ENCODE measurements at places on chromosomes 1 and 21.

DNA sequence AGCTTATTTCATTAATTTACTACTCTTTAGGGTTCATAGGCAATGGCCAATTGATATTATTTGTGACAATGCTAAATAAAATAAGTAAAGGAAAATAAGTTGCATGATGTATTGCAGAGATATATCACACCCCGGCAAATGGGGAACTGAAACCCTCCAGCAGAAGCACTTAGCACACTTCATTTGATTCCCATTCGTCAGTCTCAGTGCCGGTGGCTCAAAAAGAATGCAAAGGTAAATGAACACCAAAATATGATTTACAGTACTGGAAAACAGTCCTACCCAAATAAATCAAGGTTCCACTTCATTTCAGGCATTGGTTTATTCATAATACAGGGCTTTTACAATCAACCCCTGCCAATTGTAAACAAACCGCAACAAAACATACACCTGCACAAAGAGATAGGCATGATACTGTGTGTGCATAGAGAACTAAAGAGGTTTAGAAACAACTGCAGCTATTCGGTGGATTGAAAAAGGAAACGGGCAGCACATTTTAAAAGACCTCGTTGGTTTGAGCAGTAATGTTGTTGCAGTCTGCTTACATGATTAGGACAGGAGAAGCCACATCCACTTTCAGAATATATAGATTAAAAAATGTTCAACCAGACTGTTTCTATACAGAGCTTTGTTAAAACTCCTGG is 1019.2 kb downstream of the TTLL7 start:
- peak; percentile 14 for DNase-seq

DNA sequence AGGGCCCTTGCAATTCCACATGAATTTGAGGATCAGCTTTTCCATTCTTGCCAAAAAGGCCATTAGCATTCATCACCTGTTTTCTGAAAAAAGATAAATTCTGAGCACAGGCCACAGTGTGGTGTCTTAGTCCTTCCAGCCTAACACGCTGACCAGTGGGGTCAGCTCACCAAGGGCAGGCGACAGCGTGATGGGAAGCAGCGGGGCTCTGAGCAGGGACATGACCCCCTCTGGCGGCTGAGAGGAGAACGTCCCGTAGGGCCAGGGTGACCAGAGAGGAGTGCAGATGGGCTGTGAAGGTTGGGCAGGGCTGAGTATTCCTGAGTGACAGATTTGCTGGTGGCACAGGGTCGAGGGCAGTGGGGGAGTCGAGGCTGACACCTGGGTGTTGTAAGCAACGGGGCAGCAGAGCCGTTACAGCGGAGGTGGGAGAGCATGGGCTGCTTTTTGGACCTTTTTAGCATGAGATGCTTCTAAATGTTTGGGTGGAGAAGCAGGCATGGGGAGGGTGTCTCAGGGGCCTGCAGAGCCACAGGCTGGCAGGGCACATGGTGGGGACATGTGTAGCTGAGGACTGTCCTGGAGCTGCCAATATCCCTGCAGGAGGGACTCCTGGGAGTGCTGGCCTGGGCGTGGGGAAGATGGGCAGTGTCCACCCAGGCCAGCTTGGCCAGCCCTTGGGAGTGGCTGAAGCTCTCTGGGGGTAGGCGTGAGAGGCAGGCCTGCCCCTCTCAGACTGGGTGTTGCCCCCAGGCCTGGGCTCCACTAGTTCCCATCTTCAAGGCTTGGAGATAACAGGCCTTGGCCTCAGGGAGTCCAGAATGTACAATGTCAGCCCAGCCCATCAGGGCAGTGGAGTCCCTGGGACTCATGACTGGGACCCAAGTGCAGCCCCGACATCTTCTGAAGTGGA is 8.6 kb upstream of the CALML6 start:
- DNase-seq: peak; percentile 72

- DNase-seq: no peak
These were observed 48.7 kb downstream of the LHX4 start for GRCh38 chr1:180278596-180279395.

- no peak for DNase-seq
These were observed 179.3 kb downstream of the NR5A2 start for GRCh38 chr1:200206761-200207160.

DNA sequence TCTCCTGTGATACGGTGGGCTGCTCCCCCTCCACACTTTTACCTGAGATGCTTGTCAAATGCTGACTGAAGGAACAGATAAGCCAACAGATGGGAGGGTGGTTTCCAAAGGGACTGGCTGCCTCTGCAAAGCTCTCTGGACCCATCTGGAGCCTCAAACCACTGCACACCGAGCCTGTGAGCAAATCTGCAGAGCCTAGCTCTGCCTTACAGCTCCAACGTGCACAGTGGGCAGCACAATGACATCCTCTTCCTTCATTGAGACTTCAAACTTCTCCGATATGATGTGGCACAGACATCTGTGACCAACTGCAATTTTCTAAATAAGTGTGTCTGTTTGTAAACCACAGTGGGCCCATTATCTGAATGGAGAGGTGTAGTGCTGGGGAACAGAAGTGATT is 26.2 kb upstream of the KNCN start:
- DNase-seq: no peak

DNA sequence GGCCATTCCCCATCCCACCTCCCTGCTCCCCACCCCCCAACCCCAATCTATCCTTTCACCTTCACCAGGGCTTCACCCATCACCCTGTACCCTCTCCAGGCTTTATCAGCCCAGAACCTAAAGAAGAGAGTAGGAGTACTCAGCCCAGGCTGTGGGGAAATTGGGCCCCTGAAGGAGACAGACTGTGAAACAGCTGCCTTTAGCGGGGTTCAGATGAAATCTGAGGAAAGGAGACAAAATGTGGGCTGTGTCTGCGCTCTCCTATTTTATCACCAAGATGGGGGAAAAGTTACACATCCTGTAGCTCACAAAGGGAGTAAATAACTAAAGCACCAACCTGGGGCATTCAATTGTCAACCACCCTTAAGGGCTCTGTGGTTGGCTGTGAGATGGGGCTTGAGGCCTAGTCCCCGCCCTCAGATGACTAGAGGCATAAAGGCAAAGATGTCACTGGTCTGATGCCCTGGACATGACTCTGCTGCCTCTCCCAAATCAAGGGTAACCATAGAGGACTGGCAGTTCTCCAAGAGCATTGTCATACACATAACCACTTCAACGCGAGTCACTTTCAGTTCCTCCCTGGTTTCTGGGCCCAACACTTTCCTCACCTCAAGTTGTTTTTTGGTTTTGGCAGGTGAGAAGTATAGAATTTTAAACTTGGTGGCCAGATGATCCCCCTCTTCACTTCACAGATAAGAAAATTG is 30.0 kb downstream of the SLC27A3 start:
- peak; percentile 85 for DNase-seq

GRCh38 chr1:154386643-154387352 is 18.3 kb upstream of the IL6R start:
- no peak for DNase-seq

- DNase-seq: no peak
These were observed 151.8 kb downstream of the CACNA1E start for GRCh38 chr1:181635110-181635509.

- no peak for DNase-seq
These were observed 23.7 kb upstream of the ETV3 start for GRCh38 chr1:157161901-157162300.

DNA sequence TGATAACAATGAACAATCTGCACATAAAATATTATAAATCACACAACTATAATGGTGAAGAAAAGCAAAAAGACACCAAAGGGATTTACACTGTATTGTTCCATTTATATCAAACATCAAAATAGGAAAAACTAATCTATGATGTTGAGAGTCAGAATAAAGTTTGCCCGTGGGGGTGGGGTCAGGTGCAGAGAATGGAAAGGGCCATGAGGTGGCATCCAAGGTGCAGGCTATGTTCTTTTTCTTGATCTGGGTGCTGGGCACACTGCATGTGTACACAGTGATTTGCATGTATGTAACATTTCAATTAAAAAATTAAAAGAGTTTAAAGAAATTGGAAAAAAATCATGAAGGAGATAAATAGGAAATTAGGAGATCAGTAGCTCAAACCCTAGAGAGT is 127.3 kb downstream of the DSCAM start:
- no peak for DNase-seq

DNA sequence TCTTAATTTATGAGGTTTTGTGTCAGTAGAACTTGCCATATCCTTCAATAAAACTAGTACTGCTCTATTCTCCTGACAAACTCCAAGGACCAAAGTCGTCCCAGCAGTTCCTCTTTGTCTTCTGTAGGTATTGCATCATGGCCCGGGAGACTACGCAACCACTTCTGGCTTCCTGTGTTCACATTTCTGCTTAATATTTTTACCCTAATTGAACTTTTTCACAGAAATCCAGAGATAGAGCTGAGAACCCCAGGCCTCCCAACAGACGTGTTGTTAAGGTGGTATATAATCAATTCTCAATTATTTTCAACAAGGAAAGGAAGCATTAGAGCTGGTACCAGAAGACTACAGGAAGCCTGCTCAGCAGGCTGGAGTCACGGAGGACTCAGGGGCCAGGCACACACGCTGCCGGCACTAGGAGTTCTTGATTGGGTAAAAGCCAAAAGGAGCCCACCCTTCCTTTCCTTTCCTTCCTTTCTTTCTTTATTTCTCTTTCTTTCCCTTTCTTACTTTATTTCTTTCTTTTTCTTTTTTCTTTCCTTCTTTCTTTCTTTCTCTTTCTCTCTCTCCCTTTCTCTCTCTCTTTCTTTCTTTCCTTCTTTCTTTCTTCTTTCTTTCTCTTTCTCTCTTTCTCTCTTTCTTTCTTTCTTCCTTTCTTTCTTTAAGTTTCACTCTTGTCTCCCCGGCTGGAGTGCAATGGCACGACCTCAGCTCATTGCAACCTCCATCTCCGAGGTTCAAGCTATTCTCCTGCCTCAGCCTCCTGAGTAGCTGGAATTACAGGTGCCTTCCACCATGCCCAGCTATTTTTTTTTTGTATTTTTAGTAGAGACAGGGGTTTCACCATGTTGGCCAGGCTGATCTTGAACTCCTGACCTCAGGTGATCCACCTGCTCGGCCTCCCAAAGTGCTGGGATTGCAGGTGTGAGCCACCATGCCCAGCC is 173.7 kb downstream of the ZBTB18 start:
- DNase-seq: no peak

DNA sequence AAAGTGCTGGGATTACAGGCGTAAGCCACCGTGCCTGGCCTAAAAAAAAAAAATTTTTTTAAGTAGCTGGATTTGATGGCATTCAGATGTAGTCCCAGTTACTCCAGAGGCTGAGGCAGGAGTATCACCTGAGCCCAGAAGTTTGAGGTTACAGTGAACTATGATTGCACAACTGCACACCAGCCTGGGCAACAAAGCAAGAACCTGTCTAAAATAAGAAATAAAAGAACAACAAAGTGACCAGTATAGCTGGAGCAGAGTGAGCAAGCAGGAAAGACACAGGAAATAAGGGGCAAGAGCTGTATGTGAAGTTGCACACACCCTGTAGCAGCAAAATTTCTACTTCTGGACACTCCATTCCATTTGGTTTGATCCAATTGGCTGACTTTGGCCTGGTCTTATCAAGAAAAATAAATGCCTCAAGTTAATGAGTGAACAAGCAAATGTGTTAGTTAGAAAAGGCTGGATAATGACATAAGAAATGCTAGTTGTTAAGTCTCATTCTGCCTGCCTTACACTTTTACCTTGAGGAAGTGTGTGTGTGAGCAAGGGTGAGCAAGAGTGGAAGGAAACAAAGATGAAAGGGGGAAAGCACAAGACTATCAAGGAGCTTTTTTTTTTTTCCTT is 7.9 kb downstream of the ATP5IF1 start:
- no peak for DNase-seq

DNA sequence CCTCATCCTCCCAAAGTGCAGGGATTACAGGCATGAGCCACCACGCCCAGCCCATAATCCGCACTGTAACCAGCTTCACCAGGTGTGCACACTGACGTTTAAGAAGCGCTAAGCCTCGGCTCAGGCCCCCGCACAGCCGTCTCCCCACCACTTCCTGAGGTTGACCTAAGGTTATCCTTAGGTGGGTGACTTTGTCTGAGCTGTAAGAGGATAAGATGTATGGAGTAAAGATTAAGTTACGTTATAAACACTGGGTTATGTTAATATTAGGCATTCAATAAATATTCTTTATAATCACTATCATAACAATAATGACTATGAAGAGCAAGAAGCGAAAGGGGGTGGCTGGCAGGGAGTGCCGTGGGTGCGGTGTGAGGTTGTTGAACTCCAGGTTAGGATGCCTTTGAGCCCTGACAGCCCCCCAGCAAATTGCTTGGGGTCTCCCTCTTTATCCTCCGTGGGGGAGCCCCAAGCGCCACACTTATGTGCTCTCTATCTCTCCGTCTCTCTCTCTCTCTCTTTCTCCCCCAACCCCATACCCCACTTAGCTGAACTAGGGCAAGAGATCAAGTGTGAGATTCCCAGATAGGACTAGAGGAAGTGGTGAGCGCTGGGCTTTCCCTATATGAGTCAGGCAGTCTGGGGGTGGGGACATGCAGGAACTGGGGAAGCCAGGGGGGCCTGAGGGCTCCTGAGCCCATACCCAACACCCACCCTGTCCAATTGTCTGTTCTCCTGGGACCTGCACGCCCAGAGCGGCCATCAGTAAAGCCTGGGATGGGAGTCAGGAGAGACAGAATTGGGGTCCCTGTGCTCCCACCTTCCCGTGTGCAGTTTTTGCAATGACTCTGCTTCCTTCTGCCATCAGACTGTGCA is 7.6 kb downstream of the EFHD2 start:
- no peak for DNase-seq

- no peak for DNase-seq
These were observed 44.0 kb downstream of the RNF187 start for GRCh38 chr1:228530951-228531731.

DNA sequence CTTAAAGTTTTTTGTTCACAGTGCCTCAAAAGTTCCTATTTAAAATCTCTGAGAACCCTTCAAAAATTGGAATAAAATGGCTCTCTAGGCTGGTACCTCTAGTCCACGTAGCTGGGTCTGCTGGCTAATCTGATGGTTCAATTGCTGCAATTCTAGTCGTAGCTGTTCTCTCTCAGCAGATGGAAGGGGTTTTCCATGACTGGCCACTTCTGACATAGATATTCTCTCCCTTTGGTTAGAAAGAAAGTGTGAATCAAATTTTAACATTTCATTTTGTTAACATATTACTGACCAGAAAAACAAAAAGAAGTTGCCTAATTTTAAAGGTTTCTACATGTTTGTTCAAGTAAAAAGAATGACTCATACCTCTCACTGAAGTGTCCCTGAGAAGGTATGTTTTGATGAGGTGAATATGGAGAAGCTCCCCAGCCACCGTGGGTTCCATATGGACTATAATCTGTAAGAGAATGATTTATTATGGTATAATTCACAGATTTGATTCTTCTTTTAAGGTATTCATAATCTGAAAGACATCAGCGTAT is 29.3 kb upstream of the SERPINC1 start:
- DNase-seq: no peak

- no peak for DNase-seq
These were observed 7.1 kb upstream of the ACTA1 start for GRCh38 chr1:229440851-229441537.

DNA sequence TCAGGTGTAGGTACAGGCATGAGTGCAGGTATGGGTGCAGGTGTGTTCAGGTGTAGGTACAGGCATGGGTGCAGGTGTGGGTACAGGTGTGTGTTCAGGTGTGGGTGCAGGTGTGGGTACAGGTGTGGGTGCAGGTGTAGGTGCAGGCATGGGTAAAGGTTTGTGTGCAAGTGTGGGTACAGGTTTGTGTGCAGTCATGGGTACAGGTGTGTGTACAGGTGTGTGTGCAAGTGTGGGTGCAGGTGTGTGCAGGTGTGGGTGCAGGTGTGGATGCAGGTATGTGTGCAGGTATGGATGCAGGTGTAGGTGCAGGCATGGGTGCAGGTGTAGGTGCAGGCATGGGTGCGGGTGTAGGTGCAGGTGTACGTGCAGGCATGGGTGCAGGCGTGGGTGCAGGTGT is 79.4 kb upstream of the ACTL8 start:
- no peak for DNase-seq

GRCh38 chr1:170583186-170583585 is 51.2 kb downstream of the GORAB start:
- no peak for DNase-seq
